ENCODE measurements at places on chromosomes 13 and 19.

DNA sequence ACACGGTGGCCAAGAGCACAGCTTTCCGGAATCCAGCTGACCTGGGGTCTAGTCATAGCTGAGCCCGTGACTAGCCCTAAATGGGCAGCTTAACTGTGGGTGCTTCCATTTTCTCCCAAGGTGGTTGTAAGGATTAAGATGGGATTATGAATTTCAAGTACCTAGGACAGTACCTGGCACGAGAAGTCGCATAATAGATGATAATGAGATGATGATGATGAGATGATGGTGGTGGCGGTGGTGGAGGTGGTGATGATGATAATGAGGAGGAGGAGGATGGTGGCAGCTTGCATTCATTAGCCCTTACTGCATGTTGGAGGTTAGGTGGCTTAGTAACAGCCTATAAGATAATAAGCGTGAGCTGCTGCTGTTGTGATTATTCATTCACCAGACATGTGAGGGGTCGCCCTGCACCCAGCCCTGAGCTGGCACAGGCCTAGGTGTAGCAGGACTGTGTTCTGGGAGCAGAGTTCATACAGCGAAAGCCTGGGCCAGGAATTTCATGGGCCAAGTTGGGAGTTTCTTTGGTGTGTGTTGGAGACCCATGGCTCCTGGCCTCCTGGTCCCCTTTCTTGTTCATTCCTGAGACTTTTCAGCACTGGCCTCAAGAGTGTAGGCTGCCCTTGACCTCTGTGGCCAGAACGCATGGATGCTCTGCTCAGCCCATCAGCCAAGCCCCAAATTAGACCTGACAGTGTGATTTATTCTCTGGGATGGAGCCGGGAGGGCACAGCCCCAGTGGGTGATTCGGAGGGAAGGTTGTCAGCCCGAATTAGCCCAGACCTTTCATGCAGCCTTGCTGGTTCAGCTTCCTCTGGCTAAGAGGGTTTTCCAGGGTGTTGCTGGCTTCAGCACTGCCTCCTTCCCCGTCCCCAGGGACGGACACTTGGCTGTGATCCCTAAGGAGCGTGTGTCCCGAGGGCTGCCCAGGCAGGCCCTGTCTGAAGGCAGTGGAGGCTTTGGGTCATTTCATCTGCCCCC is 128.8 kb downstream of the SIPA1L3 start:
- no peak for DNase-seq

- DNase-seq = no peak
These were observed 164.0 kb downstream of the TSHZ3 start for GRCh38 chr19:31185261-31185660.

- no peak for DNase-seq
These were observed 11.6 kb downstream of the CCDC169 start for GRCh38 chr13:36286006-36286405.

GRCh38 chr19:11722414-11722813 is 16.3 kb downstream of the ZNF823 start:
- no peak for DNase-seq

DNA sequence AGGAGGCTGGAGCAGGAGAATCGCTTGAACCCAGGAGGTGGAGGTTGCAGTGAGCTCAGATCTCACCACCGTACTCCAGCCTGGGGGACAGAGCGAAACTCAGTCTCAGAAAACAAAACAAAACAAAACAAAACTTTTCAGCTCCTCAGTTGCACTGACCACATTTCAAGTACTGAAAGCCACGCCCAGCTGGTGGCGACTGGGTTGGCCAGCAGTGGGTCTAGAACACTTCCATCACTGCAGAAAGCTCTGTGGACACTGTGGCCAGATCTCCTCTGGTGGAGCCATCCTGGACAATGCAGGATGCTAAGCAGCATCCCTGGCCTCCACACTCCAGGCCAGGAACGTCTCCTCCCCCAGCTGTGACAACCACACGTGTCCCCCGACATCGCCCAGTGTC is 21.1 kb downstream of the TLE2 start:
- no peak for DNase-seq

DNA sequence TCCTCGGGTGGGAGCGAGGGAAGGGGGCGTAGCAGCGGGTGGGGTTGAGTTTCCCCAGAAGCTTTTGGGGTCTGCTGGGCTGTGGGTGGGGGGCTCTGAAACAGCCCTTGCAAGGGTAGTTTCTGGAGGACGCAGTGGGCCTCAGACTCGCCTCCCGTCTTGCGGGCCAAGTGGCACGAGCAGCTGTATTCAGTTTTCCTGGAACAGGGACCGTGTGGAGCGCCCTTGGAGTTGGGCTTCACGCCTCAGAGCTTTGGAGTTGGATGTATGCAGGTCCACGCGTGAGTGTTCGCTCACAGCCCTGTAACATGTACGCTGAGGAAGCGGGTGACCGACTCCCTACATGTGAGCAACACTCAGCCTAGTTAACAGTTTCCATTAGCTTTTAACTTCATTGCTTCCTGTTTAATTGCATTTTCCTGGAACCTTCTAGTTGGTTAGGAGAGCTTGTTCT is 603 bp downstream of the TM9SF2 start:
- no peak for DNase-seq

GRCh38 chr13:36509369-36509768 is 77.1 kb downstream of the CCNA1 start:
- no peak for DNase-seq

DNA sequence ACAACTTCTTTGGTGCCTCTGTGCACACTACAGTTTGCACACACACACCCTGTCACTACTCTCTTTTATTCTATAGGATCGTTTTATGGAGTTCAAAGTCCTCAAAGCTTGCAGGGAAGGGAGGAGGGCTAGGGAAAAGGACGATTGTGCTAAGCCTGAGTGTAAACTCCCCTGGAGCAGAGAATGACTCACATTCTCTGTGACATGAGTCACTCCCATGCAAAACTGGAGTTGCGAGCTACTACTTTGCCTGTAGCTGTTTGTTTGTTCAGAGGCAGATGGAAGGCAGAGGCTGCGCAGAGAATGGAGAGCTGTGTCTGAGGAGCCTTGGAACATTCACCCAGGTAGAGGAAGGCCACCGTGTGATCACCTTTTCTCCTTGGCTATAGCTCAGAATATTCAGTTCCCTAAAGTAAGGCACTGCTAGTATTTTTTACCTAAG is 80.5 kb upstream of the MBNL2 start:
- DNase-seq = no peak

DNA sequence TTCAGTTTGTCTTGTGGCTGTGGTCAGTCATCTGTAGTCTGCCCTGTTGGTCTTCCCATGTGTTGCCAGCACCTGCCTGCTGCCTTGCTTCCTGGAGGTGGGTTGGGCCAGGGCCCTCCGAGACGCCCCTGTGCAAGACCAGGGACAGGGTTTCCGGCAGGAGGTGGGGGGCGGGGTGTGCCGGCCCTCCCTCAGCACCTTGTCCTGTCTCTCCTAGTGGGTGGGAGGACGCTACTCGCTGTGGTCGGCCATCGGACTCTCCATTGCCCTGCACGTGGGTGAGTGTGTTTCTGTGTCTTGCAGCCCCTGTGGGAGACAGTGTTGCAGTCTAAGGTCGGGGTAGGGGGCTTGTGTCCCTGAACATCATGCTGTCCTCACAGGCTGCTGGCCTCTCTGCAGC is 11.2 kb upstream of the PDCD2L start:
- no peak for DNase-seq

GRCh38 chr19:35665157-35665556 is 1.2 kb upstream of the UPK1A start:
- DNase-seq = no peak

- no peak for DNase-seq
These were observed 34.8 kb downstream of the SLAIN1 start for GRCh38 chr13:77732287-77732686.

GRCh38 chr13:40966298-40966697 is 52.8 kb downstream of the ELF1 start:
- DNase-seq = no peak

- DNase-seq = no peak
These were observed 1203.5 kb upstream of the PRR20A start for GRCh38 chr13:55937180-55937579.

DNA sequence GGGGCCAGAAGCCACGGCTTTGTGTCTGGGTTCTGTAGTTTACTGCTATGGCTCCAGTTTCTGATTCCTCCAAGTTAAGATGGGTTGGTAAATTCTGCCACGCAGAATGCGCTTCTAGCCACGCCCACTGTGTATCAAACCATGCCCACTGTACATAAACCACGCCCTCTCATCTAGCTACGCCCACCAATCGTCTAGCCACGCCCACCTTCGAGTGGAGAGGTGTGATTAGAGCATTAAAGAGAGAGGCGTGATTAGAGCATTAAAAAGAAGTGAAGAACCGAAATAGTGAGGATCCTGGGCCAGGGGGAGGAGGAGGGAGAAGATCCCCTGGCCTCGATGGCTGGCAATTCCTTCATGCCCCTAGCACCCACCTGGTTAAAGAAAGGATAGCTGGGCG is 43.7 kb upstream of the ADGRE5 start:
- DNase-seq = peak; percentile 38

- DNase-seq = no peak
These were observed 12.7 kb upstream of the PTBP1 start for GRCh38 chr19:784541-784940.

GRCh38 chr19:48511800-48512503 is at the start of gene LMTK3:
TSS of gene LMTK3 (minus strand) at chr19:48511835. CDS start at chr19:48511576, 259 bp downstream.
- DNase-seq = peak; percentile 88

DNA sequence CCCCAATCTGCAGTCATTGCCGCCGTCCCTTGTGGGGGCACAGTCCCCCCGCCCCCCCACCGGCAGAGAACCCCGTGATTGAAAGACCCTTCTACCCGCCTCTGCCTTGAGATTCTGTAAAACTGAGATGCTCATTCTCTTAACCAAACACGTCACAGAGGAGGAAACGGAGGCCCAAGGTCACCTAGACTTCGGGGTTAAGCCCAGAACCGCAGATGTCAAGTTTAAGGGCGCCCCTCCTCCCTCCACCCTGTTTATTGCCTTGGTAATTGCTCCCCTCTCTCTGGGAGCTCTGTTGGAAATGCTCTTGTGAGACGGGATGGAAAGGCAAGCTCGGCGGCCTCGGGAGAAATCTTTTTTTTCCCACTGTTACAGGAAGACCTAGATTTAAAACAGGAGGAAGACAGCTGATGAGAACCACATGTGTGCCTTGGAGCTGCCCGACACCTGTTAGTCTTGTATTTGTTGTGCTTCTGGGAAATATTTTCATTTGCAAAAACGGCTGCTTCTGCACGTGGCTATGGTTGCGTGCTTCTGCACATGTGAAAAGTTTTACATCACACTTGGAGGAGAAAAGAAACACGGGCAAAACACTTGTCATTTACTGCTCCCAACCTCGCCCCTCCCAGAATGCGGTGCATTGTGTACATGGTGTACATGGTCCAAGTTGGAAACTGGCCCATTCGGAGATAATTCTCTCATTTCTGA is 1.1 kb upstream of the MED26 start:
- DNase-seq = no peak

- DNase-seq = no peak
These were observed 3.8 kb downstream of the ZNF490 start for GRCh38 chr19:12606796-12607195.

- DNase-seq = no peak
These were observed 1.3 kb downstream of the GNG8 start for GRCh38 chr19:46634656-46635218.

GRCh38 chr13:86282442-86282841 is 483.2 kb upstream of the SLITRK6 start:
- DNase-seq = no peak

GRCh38 chr19:44607049-44607448 is 6.3 kb upstream of the IGSF23 start:
- DNase-seq = no peak

GRCh38 chr13:29483211-29483610 is 112.3 kb downstream of the SLC7A1 start:
- DNase-seq = no peak

DNA sequence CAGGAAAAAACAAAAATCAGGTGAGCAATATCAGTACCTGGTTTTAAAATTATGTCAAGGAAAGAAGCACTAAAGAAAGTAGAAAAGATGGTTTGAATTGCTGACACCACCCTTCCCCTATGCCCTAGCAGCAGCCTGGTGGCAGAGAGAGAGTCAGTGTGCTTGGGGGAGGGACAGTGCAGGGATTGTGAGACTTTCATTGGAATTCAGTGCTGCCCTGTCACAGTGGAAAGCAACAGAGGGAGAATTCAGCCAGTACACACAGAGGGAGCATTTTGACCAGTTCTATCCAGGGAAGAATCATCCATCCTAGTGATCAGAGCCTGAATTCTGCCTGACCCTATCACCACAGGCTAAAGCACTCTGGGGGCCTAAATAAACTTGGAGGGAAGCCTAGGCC is 222.4 kb upstream of the PCDH17 start:
- no peak for DNase-seq

- DNase-seq = no peak
These were observed 401 bp upstream of the ZNF765 start for GRCh38 chr19:53394522-53394973.

DNA sequence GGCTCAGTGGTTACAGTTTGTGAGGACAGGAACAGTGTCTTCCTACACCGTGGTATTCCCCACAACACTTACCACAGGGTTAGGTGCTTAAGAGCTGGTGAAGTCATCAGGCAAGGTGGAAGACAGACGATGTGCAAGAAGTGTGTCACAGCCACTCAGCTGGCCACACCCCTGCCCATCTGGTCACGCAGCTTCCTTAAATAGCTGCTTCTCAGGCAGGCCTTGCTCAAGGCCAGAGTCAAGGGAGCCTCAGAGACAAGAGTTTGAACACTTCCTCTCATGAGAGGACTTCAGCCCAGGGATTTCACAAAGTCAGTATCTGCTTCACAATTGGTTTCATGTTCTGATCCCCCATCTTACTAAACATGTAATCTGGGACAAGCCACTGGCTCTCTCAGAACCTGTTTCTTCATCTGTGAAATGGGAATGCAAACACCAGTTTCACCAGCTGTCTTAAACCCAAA is 80.3 kb upstream of the FRY start:
- no peak for DNase-seq
